ENCODE measurements at places on chromosomes 2 and 18. TPM values are rescaled to one million over a fixed set of nuclear protein-coding genes. Genes with fewer than 3 reads are reported as not detected.

GRCh38 chr2:65765376-65765775 lies 333.0 kb upstream of the SPRED2 start:
- no peak for DNase-seq

Gene QPCT
- 5.1 TPM for total RNA-seq

GRCh38 chr2:5394223-5394622 lies 298.0 kb upstream of the SOX11 start:
- peak; percentile 57 for DNase-seq

DNA sequence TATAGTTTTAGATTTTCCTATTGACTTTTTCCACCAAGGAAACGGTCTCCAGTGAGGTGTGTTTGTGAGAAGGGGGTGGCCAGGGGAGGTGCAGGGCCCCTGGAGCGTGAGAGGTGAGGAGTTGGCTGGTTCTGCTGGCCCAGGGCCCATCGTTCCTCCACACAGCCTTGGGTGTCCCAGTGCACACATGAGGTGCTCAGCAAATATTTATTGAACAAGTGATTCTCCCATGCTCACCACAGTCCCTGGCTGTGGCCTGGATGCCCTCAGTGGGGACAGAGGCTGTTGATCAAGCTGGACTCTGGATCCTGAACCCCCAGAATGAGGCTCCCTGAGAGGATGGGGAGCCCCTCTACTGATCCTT lies 5.0 kb downstream of the HAAO start:
- DNase-seq = no peak

Gene MARCO
- total RNA-seq = 8.7 TPM

GRCh38 chr2:14288016-14288415 lies 344.5 kb upstream of the LRATD1 start:
- no peak for DNase-seq

GRCh38 chr2:233598952-233599351 lies 18.5 kb upstream of the UGT1A8 start:
- no peak for DNase-seq

Gene DSG2
- total RNA-seq = 1.2 TPM

DNA sequence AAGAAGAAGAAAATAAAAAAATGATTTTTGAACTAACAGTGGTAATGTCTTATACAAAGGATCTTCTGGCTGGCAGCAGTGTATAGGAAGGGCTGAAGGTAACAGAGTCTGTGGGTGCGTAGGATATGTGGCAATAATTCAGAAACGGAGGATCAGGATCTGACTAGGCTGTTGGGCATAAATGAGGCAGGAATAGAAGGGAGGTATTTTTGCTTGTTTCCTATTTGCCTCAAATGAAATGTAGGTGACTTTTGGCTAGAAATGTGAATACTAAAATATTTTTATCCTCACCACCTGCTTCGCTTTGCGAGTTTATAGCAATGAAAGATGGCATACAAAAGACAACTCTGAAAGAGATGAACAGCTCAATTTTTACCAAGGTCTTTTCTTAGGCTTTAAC lies 1086.1 kb upstream of the CELF4 start:
- no peak for DNase-seq

GRCh38 chr18:79935925-79936324 lies 15.5 kb downstream of the SLC66A2 start:
- no peak for DNase-seq

Gene HSPE1
- 73.1 TPM for total RNA-seq
